Heart left ventricle (tissue), 16 donors: ENCODE measurements at places on chromosomes 2 and 18. TPM values are rescaled to one million over a fixed set of nuclear protein-coding genes. Genes with fewer than 3 reads are reported as not detected.

Gene GYPC
- 127 TPM for total RNA-seq

Gene AQP12B
- total RNA-seq, result not detected

Gene ZC3H15
- 29.8 TPM for total RNA-seq

GRCh38 chr2:11144077-11144737, 11.1 kb upstream of the SLC66A3 start:
- no peaks in the 10 kb centered on the region for H3K27me3 ChIP-seq
- no peaks in the 10 kb centered on the region for H3K36me3 ChIP-seq
- no peak overlapping the region for H3K27ac ChIP-seq

- no peaks in the 10 kb centered on the region for H3K4me1 ChIP-seq
- no peak for DNase-seq
Measured at GRCh38 chr2:8551622-8552074, 130.2 kb upstream of the ID2 start.

DNA sequence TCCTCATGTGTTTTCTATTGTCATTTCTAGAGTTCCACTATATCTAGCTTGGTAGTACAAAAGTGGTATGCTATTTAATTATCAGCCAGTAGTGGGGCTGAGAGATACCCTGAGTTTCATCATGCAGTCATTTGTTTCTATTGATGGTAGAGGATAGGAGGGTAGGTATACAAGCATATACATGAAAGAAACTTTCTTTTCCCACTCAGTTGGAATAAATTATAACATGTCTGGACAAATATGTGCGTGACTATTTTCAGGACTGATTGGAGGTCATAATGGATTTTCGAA, 633.2 kb downstream of the NRXN1 start:
- no peaks in the 10 kb centered on the region for H3K4me1 ChIP-seq
- H3K27me3 ChIP-seq, result no peaks in the 10 kb centered on the region
- no peaks in the 10 kb centered on the region for H3K36me3 ChIP-seq
- no peak for DNase-seq

GRCh38 chr2:100182494-100183361, 40.3 kb upstream of the AFF3 start:
- H3K4me3 ChIP-seq, result no peak overlapping the region
- peak; percentile 52 for DNase-seq
- H3K27me3 ChIP-seq, result no peaks in the 10 kb centered on the region
- H3K36me3 ChIP-seq, result no peaks in the 10 kb centered on the region
- no peak overlapping the region for H3K27ac ChIP-seq
- H3K4me1 ChIP-seq, result peaks cover 14% of the 10 kb centered on the region

GRCh38 chr18:47120428-47120827, 29.9 kb downstream of the HDHD2 start:
- no peaks in the 10 kb centered on the region for H3K27me3 ChIP-seq
- no peaks in the 10 kb centered on the region for H3K36me3 ChIP-seq
- no peak overlapping the region for H3K27ac ChIP-seq
- DNase-seq, result no peak
- H3K4me3 ChIP-seq, result no peak overlapping the region

DNA sequence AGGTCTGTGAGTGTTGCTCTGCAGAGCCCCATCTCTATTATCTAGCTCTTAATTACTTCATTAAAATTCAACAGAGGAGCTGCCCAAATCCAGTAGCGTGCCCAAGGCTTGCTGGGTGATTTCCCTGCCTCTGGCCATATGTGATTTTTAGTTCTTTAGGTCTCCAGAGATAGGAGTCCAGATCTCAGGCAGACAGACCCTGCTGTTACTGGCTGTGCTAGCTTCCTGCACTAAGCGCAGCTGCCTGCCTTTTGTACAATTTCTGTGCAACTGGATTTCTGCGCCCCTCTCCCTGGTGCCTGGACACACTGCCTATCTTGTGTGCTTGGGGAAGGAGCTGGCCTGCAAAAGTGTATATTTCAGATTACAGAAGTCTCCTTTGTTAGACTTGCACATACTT, 136.5 kb downstream of the TDRD15 start:
- no peaks in the 10 kb centered on the region for H3K27me3 ChIP-seq
- H3K27ac ChIP-seq, result no peak overlapping the region
- H3K4me1 ChIP-seq, result peaks cover 8% of the 10 kb centered on the region
- no peak overlapping the region for H3K4me3 ChIP-seq
- H3K36me3 ChIP-seq, result no peaks in the 10 kb centered on the region

GRCh38 chr2:134152045-134153010, 101.5 kb upstream of the MGAT5 start:
- H3K4me3 ChIP-seq, result no peak overlapping the region
- H3K4me1 ChIP-seq, result peaks cover 48% of the 10 kb centered on the region
- DNase-seq, result no peak
- no peaks in the 10 kb centered on the region for H3K27me3 ChIP-seq
- no peaks in the 10 kb centered on the region for H3K36me3 ChIP-seq

DNA sequence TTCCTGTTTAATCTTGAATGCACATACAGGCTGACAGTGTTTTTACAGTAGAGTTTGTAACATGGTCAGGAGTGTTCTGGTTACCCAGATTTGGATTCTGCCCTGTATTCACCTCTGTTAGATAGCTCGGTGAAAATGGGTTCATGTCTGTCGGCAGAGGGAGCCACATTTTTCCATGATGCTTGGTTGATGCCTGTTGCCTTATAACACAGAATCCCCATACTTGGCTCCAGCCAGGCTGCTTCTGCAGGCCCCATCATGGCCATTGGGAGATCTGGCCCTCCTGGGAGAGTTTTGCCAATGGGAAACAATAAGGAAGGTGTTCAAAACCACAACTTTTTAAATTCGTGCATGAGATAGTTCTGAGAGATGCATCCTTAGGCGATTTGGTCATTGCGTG, 78.1 kb downstream of the WDSUB1 start:
- no peak for DNase-seq
- H3K27me3 ChIP-seq, result no peaks in the 10 kb centered on the region
- no peak overlapping the region for H3K4me3 ChIP-seq
- no peak overlapping the region for H3K27ac ChIP-seq
- peaks cover 5% of the 10 kb centered on the region for H3K36me3 ChIP-seq
- peaks cover 3% of the 10 kb centered on the region for H3K4me1 ChIP-seq

DNA sequence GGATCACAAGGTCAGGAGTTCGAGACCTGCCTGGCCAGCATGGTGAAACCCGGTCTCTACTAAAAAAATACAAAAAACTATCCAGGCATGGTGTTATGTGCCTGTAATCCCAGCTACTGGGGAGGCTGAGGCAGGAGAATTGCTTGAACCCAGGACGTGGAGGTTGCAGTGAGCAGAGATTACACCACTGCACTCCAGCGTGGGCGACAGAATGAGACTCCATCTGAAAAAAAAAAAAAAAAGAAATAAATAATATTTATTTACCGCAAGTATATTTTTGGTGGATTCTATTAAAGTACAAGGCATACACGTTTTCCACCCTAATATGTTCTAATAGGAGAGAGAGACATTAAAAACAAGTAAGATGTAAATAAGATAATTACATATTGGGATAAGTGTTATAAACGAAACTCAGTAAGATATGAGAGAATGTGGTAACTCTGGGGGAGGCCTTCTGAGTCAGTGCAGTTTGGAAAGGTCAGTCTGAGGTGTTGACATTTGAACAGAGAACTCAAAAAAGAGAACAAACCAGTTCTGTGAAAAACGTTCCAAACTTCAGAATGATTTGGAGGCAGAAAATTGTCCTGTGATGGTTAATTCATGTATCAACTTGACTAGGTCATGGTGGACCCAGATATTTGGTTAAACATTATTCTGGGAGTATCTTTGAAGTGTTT, 8.8 kb upstream of the POLI start:
- peaks cover 50% of the 10 kb centered on the region for H3K4me1 ChIP-seq
- no peak overlapping the region for H3K4me3 ChIP-seq
- no peak for DNase-seq
- no peaks in the 10 kb centered on the region for H3K36me3 ChIP-seq
- no peak overlapping the region for H3K27ac ChIP-seq
- no peaks in the 10 kb centered on the region for H3K27me3 ChIP-seq
